T-helper 1 cell (primary cell): ENCODE measurements at places on chromosomes 7 and 10.

- no peak for DNase-seq
Measured at GRCh38 chr10:122421742-122422141, 32.7 kb upstream of the ARMS2 start.

GRCh38 chr10:120172356-120172755 lies 279.8 kb downstream of the SEC23IP start:
- no peak for DNase-seq

DNA sequence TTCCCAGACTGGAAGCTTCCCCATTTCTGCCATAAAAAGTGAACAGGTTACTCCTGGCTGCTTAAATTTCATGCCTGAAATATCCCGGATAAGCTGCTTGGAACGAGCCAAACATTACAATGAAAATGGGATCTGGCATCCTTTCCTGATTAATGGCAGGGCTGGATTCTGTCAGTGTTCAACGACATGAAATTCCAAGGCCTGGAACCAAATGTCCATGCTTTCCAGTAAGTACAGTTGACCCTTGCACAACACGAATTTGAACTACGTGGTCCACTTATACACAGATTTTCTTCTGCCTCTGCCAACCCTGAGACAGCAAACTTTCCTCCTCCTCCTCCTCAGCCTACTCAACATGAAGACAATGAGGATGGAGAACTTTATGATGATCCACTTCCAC lies 65.4 kb downstream of the SGMS1 start:
- DNase-seq, result no peak

- DNase-seq, result no peak
Measured at GRCh38 chr10:65742906-65743305, 1182.9 kb upstream of the LRRTM3 start.

GRCh38 chr10:17867056-17867455 lies 57.9 kb downstream of the MRC1 start:
- DNase-seq, result no peak

GRCh38 chr10:36110097-36110496 lies 468.0 kb upstream of the FZD8 start:
- DNase-seq, result no peak

GRCh38 chr7:25846722-25847121 lies 305.3 kb upstream of the NFE2L3 start:
- no peak for DNase-seq

- DNase-seq, result no peak
Measured at GRCh38 chr7:111290419-111290818, 199.5 kb downstream of the LRRN3 start.

GRCh38 chr10:129511086-129511485 lies 44.0 kb downstream of the MGMT start:
- DNase-seq, result no peak

- no peak for DNase-seq
Measured at GRCh38 chr7:157158400-157158799, 19.7 kb downstream of the UBE3C start.

DNA sequence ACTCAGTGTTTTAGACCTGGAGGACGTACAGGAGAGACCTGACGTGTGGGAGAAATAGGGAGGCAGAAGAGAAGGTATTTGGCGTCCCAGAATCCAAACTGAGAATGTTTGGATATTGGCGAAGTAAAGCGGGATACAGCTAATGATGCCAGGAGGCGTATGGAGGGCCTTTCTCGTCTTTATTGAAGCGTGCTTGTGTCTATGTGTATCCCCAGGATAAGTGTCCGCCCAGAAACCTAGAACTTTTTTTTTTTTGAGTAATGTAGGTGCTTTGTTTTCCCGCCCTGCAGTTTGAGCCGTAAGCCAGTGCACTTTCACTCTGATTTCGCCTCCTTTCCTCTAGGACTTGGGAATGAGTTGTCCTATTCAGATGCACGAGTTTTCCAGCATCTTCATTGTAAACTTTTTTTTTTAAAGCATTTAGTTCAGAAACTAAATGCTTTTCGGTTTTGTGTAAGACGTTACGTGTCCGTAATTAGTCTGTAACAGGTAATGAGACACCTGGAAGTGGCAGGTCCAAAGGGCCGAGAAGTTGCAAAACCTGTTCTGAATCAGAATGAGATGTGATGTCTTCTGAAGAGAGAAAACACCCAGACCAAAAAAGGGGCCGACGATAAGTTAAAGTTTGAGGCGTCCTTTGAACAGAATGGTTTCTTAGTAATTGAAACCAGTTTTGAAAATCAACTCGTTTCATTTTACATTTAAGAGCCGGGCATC lies 746 bp downstream of the ARL5B start:
- DNase-seq, result no peak

DNA sequence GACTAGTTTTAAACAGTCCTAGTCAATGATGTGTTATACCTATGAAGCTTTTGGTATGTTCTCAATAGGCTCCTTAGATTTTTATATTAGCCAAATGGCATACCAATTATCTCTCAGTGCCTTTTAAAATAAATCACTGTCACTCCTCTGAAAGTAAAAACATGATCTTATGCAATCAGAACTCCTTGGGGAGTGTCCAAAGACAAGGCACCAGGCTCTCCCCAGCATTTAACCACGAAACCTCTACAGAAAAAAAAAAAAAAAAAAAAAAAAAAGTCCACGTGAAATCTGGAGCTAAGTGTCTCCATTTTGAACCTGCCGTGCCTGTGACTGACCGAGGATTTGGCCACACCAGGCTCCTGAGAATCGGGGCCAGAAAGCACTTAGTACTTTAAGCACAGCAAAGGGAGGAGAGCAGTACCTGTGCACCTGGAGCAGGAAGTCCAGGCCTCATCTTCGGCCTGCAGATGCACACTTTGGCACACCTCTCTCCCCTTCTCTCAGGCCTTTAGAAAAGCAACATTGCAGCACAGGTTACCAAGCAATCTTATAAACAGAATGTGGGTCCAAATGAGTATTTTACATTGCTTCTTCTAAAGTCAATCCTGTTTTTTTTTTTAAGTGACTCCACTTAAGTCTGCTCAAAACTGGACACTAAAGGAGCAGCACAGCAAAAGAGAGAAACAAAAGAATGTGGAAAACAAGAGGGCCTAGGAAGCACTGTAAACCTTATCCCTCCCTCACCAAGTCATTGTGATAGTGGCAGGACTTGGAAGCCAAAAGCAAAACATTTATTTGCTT lies 1.5 kb downstream of the FAM13C start:
- DNase-seq, result no peak

DNA sequence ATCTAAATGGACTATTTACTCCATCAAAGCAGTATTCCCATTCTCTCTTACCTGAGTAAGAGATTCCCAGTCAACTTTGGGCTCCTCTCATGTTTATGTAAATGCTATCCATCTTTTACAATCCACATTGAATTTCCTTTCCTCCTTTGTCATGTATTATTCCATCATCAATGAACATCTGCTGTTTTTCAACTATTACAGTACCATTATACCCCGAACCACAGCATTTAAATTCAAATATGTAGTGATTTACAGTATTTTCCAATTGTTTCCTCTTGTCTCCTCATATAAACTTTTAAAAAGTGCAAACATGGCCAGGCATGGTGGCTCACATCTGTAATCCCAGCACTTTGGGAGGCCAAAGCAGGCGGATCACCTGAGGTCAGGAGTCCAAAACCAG lies 20.3 kb downstream of the PCLO start:
- no peak for DNase-seq

GRCh38 chr7:90347759-90348158 lies 1.2 kb downstream of the GTPBP10 start:
- no peak for DNase-seq

GRCh38 chr7:48458701-48459524 lies 287.7 kb downstream of the ABCA13 start:
- no peak for DNase-seq

- no peak for DNase-seq
Measured at GRCh38 chr10:11602919-11603523, 8.4 kb downstream of the USP6NL start.

DNA sequence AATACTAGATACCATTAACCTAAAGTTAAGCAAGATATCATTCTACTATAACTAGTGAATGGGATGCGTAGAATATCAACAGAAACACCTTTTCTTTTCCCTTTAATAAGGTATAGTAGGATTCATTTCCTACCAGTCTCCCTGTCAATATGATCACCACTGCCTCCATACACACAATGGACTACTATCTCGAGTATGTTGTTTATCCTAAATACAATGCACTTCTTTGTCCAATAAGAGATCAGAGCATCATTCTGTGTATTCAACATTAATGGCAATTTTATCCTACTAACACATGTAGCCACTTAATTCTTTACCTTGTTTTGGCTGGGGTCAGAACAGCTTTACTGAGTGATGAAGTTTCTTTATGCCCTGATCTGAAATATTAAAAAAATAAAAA lies 276.3 kb downstream of the TFEC start:
- no peak for DNase-seq

DNA sequence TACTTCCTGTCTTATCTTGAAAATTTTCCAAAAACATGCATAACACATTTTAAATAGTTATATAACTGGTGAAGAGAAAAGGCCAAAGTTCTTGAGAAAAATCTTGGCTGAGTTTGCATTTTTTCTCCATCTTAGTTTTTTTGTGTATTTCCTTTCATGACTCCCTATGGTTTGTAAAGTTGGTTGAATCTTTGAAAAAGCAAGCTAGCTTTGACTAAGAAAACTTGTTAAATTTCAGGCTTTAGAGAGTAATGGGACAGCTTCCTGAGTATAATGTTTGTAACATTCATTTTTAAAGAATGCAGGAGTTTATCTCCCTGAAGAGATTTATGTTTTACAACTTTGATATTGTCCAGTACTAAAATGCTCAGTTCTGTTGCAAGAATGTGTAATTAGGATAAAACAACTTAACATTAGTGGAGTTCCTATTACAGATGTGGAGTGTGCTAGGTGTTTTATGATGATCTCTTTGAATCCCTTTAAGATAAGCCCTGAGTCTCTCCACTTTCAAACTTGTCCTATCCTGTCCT lies 11.1 kb upstream of the HERPUD2 start:
- DNase-seq, result no peak

GRCh38 chr7:158655931-158656441 lies 48.6 kb downstream of the NCAPG2 start:
- DNase-seq, result no peak

DNA sequence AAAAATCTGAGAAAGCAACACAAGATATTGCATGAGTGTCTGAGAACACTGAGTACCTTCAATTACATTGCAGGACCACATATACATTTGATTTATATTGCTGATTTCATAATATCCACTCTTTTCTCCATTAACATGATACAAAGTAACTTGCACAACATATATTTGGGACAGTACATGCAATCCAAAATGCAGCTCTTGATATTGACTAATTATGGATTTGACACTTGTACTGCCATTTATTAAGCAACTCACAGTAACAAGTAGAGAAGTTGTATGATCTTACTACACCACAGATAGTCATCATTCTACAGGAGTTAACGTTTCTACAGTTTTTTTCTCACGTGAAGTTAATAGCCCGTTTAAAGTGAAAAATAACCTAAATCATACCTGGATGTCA lies 46.7 kb downstream of the USP6NL start:
- DNase-seq, result no peak

GRCh38 chr10:114780577-114781184 lies 40.9 kb upstream of the FHIP2A start:
- no peak for DNase-seq

- no peak for DNase-seq
Measured at GRCh38 chr7:117066668-117067067, 113.4 kb downstream of the ST7 start.

DNA sequence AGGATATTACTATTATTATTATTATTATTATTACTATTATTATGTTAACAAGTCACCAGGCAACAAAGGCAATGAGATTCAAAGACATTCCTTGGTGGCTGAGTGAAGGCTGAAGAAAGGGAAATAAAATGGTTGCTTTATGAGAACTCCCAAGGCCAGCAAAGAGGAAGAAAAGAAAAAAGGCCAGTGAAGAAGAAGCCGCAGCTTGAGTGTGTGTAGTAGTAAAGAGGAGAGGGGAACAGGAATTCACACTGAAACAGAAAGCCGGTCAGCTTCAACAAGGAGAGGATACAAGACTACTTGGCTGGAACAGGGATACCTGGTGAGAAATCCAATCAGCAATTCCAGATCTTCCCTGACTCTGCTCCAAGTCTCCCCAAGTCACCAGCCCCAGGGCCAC lies 42.4 kb downstream of the PLXNA4 start:
- DNase-seq, result no peak

GRCh38 chr10:90447831-90448230 lies 410.0 kb downstream of the HTR7 start:
- DNase-seq, result no peak

- no peak for DNase-seq
Measured at GRCh38 chr7:37037286-37037685, 313.0 kb upstream of the AOAH start.

GRCh38 chr10:103983367-103983911 lies 16.5 kb downstream of the SLK start:
- DNase-seq, result no peak

DNA sequence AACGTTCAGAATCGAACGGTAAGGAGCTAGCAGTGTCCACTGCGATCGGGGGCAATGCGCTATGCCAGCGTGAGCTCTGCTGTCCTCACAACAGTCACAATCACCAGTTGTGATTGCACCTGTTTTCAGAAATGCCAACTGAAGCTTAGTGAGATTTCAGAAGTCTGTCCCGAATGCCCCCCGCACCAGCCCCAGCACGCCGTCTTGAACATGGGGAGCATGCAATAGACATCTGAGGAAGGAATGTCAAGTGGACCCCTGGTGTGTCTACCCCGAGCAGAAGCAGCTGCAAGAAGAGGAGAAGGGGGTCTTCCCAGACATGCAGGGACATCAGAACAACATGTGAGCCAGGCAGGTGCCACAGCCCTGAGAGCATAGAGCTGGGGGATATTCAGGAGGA lies 125.7 kb upstream of the CHST15 start:
- no peak for DNase-seq
